ENCODE measurements at places on chromosomes 12 and 14.

DNA sequence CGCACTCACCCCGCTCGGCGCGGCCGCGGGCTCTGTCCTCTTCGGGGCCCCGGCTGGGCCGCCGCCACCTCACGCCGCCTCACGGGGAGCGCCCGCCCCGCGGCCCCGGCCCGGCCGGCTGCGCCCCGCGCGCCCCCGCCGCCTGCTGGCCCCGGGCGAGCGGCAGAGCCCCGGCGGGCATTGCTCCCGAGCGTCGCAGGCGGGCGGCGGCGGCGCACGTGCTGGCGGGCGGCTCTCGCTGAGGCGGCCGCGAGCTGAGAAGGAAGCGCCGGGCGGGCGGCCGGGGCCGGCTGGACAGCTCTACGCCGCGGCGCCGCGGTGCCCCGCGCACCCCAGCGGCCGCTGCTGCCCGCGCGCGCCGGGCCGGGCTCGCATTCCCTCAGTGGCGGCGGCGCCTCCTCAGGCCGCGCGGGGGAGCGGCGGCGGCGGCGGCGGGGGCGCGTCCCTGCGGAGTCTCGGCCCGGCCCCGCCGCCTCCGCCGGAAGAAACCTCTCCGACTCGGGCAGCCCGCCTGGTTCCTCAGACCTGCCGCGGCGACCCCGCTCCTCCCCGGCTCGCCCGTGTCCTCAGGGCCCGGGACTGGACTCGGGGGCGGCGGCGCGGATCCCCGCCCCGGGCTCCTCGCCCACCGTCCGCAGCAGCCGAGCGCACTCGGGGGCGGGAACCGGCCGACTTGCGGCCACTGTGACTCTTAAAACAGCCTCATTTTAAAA is at the start of gene PITPNM2:
TSS of gene PITPNM2 (minus strand) at position 347 of the 713 bp plus-strand sequence. CDS start 116,500 bp downstream, outside the sequence.
- no peak for DNase-seq

GRCh38 chr14:89248411-89249064 is 168.5 kb downstream of the FOXN3 start:
- DNase-seq = no peak

GRCh38 chr12:126404293-126404881 is 1339.2 kb downstream of the AACS start:
- DNase-seq = no peak

DNA sequence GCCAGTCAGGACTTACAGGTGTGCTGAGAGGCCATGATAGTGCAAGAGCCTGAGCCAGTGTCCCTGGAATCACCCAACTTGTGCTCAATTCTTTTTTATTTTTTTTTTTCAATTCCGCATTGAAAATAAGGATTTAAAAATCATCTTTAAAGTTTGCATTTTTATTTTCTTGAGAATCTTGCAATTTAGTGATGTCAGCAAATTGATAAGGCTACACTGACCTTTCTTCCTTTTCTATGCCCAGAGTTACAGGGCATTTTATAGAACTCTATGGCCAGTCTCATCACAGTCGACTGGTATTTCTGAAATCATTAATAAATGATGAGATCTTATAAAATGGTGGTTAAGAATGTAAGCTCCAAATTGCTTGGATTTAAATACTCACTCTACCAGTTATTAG is 63.3 kb upstream of the PRKD1 start:
- no peak for DNase-seq

DNA sequence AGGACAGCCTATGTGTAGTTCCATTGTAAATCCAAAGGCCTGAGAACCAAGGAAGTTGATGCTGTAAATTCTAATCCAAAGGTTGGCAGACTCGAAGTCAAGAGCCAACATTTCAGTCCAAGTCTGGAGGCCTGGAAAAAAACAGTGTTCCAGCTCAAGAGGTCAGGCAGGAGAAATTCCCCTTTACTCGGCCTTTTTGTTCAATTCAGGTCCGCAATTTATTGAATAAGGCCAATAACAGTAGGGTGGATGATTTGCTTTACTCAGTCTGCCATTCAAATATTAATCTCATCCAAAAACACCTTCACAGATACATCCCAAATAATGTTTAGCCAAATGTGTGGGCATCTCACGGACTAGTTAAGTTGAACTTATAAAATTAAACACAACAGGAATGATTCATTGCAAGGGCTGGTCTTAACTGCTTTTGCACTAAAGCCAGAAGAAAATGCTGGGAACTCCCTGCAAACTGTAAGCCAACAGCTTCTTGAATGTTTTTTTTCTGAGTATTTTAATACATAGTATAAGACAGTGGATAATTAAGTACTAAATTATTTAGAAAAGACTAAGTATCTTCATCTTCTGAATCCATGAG is 197.4 kb upstream of the GARIN6 start:
- DNase-seq = no peak

DNA sequence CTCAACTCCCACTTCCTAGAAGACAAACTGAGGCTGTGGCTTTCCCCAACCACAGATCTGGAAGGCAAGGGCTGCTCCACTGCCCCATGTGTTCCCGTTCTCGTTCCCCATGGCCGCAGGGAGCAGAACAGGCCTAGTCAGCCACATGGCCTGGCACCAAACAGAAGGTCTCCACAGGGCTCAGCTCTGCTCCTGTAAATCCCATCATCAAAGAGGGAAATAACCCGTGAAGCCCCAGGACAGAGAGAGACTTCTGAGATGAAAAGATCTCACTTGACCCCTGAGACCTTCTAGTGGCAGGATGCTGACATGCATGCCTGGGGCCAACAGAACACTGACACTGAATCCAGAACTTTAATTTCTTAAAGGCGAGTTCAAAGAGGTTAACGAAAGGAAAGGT is 68.9 kb downstream of the BCL11B start:
- no peak for DNase-seq

- DNase-seq = no peak
Measured at GRCh38 chr14:68665131-68665530, 127.7 kb downstream of the ZFP36L1 start.

GRCh38 chr12:6375269-6376078 is at the start of gene SCNN1A:
Gene SCNN1A, minus strand, starts transcription at chr12:6375563. Its CDS starts 780 bp downstream, at chr12:6374783.
- DNase-seq = no peak

DNA sequence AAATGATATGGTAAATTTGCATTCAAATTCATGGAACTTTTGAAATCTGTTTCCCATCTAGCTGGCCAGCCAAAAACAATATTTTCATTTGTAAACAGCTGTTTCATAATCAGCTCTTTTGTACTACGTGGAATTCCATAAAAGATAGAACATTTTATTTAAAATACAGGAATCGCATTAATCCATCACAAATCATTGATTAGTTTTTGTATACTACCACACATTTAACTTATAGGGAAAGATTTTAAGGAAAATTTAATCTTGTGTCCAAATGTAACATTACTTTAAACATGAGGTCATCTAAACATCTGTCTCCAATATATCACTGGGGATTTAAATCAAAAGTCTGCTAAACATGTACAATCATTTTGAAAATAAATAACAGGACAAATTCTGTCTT is 33.5 kb downstream of the SLC25A21 start:
- no peak for DNase-seq
